ENCODE measurements at places on chromosomes 7 and 10. TPM values are rescaled to one million over a fixed set of nuclear protein-coding genes. Genes with fewer than 3 reads are reported as not detected.

The CHAT gene
- total RNA-seq: not detected

The GPC2 gene
- total RNA-seq: 1.2 TPM

The ADAMTS14 gene
- total RNA-seq: 7.3 TPM

DNA sequence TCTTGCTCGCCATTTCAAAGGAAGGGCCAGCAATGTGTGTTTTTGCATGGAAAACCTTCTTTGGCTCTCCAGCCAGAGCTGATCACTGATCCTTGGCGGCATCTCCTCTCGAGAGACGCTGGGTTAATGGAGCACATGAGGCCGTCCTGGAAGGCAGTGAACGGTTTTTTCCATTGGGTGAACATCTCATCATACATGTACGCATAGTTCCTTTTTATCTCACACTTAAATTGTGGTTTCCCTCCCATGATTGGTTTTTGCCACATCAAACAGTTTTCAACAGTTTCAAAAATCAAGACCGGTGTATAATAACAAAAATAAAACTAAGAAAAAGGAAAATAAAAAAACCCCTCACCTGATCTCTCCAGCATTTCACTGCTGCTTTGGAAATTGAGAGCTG, 276.4 kb downstream of the TCF7L2 start:
- peak; percentile 32 for DNase-seq

DNA sequence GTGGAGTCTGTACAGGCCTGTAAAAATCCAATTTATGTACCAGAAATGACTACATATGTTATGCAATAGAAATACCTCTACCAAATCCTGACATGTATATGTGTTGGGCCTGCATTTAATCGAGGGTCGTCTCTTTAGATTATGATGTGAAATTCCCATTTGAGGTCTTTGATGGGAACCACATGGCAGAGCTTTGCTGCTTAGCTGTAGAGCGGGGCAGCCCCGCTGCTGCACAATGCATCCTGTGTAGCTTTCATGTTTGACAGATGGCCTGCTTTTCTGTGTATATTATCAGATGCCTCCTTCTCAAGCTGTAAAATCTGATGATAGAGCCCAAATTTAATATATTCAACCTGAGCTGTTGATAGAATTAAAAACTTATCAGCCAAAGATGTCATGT, 65.8 kb downstream of the RAB18 start:
- DNase-seq: peak; percentile 30

- DNase-seq: no peak
Observed at GRCh38 chr7:31372231-31372959, 31.9 kb upstream of the NEUROD6 start.

GRCh38 chr10:76492026-76492425, 1060.6 kb downstream of the LRMDA start:
- no peak for DNase-seq

All from stomach (tissue), 19 donors.